Fibroblast of lung (primary cell): ENCODE measurements at places on chromosomes 6 and 20. TPM values are rescaled to one million over a fixed set of nuclear protein-coding genes. Genes with fewer than 3 reads are reported as not detected.
A peak's percentile ranks its signal among the peaks of the same experiment; 100 is the strongest.

- no peak overlapping the region for H3K27ac ChIP-seq
- H3K36me3 ChIP-seq = no peaks in the 10 kb centered on the region
- no peak overlapping the region for H3K4me3 ChIP-seq
- no peaks in the 10 kb centered on the region for H3K4me1 ChIP-seq
These were observed 25.7 kb downstream of the PRR18 start for GRCh38 chr6:166282394-166283032.

Gene CTAGE9
- not detected in 2 replicates for total RNA-seq

GRCh38 chr6:142808405-142809061 is 136.4 kb downstream of the HIVEP2 start:
- H3K4me3 ChIP-seq = no peak overlapping the region
- no peaks in the 10 kb centered on the region for H3K36me3 ChIP-seq
- no peaks in the 10 kb centered on the region for H3K27me3 ChIP-seq
- H3K27ac ChIP-seq = no peak overlapping the region

DNA sequence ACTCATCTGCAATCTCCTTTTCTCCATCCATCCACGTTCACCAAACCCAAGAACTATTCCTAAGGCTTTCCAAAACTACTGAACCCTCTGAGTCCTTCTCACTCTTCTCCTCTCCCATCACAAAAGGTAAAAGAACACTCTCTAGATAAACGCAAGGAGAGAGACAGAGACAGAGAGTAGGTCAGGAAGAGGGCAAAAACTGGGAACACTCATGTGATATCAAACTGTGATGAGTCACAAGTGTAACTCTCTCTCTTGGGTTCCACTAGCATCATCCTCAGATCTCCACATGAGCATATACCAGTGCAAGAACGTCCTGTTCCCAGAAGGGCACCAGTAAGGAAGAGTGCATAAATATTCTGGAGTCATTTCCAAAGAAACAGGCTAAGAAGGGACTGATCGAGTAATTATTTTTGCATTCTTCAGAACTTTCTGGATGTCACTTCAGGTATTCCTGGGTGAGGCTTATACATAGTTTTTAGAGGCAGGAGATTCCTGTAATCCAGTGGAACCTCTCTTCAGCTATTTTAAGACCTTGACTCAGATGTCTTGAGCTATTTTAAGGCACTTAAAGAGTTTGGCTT is 47.3 kb upstream of the STXBP5 start:
- peaks cover 6% of the 10 kb centered on the region for H3K4me1 ChIP-seq
- no peaks in the 10 kb centered on the region for H3K27me3 ChIP-seq
- peak; percentile 55 for DNase-seq
- H3K36me3 ChIP-seq = no peaks in the 10 kb centered on the region

Gene NHSL1
- 10.0 and 10.6 TPM in 2 replicates for total RNA-seq

Gene KCNB1
- total RNA-seq = under 0.01 TPM in 2 replicates

GRCh38 chr6:73746787-73747186 is 50.8 kb downstream of the CD109 start:
- no peak overlapping the region for H3K4me3 ChIP-seq
- no peak overlapping the region for H3K27ac ChIP-seq
- DNase-seq = peak; percentile 27
- no peaks in the 10 kb centered on the region for H3K36me3 ChIP-seq
- H3K4me1 ChIP-seq = no peaks in the 10 kb centered on the region

GRCh38 chr6:41294214-41294872 is 7.9 kb upstream of the TREM1 start:
- no peaks in the 10 kb centered on the region for H3K36me3 ChIP-seq
- H3K4me3 ChIP-seq = no peak overlapping the region
- no peaks in the 10 kb centered on the region for H3K27me3 ChIP-seq
- DNase-seq = no peak

DNA sequence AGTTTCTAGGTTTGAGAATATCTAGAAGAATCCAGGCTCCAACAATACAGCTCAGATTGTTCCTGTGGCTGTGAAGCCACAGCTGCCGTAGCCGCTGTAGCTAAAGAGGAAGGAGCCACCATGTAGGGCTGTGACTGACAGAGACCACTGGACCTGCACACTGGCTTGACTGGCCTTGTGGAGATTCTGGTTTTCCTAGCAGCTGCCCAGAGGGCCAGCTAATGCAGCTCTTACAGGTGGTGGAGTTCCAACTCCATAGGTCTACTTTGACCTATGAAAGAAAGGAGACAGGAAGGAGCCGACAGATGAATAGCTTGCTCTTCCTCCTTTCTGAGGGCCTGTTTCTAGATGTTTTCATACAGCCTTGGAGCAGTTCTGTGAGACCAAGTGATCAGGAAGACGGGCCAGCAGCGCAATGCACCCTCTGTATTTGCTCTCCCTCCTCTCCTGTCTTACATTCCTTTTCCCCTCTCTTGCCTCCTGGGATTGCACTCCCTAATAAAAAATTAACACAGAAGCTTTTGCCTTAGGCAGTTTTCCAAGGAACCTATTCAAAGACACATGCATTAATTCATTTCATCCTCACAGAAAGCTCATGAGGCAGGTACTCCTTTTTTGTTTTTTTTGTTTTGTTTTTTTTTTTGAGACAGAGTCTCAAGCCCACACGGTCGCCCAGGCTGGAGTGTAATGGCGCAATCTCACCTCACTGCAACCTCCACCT is 51.8 kb upstream of the MYB start:
- H3K36me3 ChIP-seq = no peaks in the 10 kb centered on the region
- no peak overlapping the region for H3K4me3 ChIP-seq
- H3K4me1 ChIP-seq = no peaks in the 10 kb centered on the region
- no peak overlapping the region for H3K27ac ChIP-seq
- DNase-seq = no peak
- no peaks in the 10 kb centered on the region for H3K27me3 ChIP-seq

DNA sequence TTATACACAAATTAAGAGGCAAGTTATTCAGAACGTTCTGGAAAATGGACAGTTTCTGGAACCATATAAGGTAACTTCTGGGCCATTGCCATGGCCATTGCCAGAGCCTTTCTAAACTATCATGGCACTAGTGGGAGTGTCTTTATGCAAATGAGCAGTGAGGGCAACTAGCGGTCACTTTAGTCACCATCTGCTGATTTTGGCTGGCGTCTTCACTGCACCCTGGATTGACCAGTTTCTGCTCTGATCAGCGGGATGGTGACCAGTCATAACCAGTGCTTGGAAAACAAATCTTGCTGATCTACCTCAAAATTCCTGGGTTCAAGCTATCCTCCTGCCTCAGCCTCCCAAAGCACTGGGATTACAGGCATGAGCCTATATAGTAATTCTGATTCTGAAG is 7.3 kb upstream of the SNTA1 start:
- H3K4me1 ChIP-seq = no peaks in the 10 kb centered on the region
- H3K36me3 ChIP-seq = no peaks in the 10 kb centered on the region
- no peak overlapping the region for H3K27ac ChIP-seq
- no peak overlapping the region for H3K4me3 ChIP-seq

DNA sequence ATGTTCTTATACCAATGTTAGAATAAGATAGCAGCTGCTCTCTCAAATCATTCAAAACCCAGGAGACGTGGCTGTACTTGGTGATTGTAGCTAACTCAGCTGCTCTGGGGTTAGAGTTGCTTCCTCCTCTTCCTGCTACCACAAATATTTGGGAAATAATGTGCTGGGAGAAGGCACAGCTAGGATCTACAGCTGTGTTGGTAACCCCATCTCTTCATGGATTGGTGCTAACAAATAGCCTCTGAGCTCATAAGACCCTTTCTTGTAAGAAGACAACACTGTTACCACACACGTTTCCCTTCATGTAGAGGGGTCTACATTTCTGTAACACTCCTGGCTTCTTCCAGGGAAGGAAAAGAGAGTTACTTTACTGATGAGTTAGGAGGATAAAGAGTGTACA is 911.0 kb upstream of the CITED2 start:
- H3K36me3 ChIP-seq = no peaks in the 10 kb centered on the region
- no peak overlapping the region for H3K27ac ChIP-seq
- DNase-seq = no peak
- no peak overlapping the region for H3K4me3 ChIP-seq
- no peaks in the 10 kb centered on the region for H3K27me3 ChIP-seq

DNA sequence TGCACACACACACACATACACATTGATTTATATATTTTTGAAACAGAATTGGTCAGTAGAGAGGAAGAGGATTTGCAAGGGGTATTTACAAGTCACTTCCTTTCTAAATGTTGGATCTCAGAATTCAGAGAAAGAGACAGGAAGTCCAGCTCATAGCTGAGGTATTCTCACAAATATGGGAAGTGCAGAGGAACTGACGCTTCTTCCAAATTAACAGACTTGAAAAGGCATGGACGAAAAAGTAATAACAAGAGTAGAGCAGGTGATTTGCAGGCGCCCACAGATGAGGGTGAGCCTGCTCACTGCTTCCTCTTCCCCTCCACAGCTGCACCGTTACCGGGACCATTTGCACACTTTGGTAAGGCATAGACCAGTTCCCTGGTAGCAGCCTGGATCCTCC is 246.4 kb downstream of the PHACTR1 start:
- H3K4me1 ChIP-seq = no peaks in the 10 kb centered on the region
- no peak overlapping the region for H3K4me3 ChIP-seq
- H3K27me3 ChIP-seq = no peaks in the 10 kb centered on the region
- no peak overlapping the region for H3K27ac ChIP-seq
